ENCODE measurements at places on chromosomes 3 and 15. TPM values are rescaled to one million over a fixed set of nuclear protein-coding genes. Genes with fewer than 3 reads are reported as not detected.
A peak's percentile ranks its signal among the peaks of the same experiment; 100 is the strongest.

- no peak for DNase-seq
Observed at GRCh38 chr3:44077267-44077666, 164.4 kb upstream of the TOPAZ1 start.

- DNase-seq = no peak
Observed at GRCh38 chr3:88462230-88462629, 312.5 kb downstream of the C3orf38 start.

GRCh38 chr3:171620825-171621434, 160.7 kb upstream of the TNIK start:
- DNase-seq = no peak

- peak; percentile 53 for DNase-seq
Observed at GRCh38 chr3:31288641-31289100, 244.1 kb upstream of the STT3B start.

GRCh38 chr15:98668566-98669308, 20.4 kb downstream of the IGF1R start:
- DNase-seq = peak; percentile 57

DNA sequence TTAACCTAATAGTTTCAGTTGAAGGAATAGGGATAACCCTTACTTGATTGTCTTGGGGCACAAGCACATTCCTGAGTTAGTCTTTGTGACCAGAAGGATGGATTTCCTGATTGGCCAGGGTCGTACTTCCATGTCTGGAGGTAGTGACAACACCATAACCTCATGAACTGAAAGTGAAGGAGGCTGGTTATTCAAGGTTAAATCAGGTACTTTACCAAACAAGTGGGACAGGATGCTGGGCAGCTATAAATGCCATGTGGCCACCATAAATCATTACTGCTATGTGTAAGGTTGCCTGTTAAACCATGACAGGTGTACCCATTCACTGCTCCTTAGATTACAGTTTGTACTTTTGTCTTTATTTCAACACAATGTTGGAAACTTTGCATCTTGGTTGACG, 128.3 kb upstream of the SAMMSON start:
- no peak for DNase-seq

DNA sequence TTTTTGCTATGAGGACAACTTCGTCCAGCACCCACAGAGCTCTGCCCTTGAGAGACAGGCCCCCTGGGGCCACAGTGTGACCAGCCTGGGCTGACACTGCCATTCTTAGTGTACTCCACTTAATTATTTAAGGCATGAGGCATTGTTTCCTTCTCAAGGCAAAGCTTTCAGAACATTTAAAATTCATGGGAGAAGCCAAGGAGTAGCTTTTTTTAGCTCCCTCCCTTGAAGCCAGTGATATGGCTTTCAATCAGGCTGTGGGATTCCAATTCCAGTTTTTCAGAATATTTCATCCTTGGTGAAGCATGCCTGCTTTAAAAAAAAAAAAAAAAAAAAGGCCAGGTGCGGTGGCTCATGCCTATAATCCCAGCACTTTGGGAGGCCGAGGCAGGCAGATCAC, 21.3 kb downstream of the HOMER2 start:
- no peak for DNase-seq

DNA sequence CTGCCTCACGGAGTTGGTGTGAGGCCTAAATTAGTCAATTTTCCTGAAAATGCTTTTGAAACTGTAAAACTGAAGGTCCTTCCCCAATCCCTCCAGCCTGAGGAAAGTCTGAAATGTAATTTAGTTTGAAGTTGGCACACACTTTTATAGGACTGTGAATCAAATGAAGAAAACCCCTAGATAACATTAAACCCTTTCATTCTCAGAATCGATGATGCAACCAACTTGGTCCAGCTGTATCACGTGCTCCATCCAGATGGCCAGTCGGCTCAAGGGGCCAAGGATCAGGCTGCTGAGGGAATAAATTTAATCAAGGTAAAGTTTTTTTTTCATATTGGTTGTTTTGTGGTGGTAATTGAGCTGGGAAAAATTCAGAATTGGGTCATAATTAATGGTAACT, 11.7 kb downstream of the MRPS22 start:
- DNase-seq = no peak

GRCh38 chr15:74777769-74778598, 3.9 kb upstream of the CSK start:
- DNase-seq = no peak

- DNase-seq = no peak
Observed at GRCh38 chr3:120795959-120796358, 53.4 kb downstream of the GTF2E1 start.

- no peak for DNase-seq
Observed at GRCh38 chr15:80861731-80862170, 82.6 kb downstream of the CEMIP start.

GRCh38 chr15:29934251-29934650, 112.0 kb upstream of the TJP1 start:
- no peak for DNase-seq

DNA sequence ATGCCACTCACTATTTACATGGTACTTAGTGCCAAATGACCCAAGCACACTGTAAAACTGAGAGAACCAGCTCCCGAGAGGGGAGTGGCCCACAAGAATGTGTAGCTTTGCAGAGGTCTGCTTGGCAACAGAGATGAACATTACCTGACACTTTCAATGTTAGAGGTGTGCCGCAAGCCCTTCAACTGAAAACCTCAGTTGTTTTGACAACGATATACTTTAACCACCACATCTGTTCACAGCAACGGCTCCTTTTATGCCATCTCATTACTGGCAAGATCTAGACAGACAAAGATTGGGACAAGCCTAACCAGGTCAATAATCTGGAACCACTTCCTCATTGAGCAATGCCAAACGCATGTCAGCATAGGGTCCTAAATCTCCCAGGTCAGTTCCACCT, 23.7 kb downstream of the NEK10 start:
- peak; percentile 17 for DNase-seq

DNA sequence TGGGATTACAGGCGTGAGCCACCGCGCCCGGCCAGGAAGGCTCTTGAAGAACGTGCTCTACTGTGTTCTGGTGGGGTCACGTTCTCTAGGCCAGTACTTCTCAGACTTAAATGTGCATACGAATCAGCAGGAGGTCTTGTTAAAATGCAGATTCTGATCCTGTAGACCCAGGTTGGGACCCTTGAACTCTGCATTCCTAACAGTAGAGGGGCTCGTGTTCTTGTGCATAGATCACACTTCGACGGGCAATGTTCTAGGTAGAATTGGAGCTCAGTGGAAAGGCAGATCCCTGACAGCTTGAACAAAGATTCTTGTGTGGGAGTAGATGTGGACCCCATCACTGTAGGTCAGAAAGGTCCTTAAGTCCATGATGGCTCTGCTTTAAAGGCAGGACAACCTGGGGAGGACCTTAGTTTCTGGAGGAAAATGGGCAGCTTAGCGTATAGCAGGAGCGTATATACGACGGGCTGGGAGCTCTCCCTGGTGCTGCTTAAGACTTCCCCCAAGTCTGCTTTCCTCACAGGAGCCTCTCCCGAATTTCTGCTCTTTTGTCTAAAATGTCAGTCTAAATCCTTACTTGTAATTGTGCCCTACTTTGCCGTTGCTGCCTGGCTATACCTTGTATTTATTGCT, 16.9 kb upstream of the FAM81A start:
- DNase-seq = no peak

DNA sequence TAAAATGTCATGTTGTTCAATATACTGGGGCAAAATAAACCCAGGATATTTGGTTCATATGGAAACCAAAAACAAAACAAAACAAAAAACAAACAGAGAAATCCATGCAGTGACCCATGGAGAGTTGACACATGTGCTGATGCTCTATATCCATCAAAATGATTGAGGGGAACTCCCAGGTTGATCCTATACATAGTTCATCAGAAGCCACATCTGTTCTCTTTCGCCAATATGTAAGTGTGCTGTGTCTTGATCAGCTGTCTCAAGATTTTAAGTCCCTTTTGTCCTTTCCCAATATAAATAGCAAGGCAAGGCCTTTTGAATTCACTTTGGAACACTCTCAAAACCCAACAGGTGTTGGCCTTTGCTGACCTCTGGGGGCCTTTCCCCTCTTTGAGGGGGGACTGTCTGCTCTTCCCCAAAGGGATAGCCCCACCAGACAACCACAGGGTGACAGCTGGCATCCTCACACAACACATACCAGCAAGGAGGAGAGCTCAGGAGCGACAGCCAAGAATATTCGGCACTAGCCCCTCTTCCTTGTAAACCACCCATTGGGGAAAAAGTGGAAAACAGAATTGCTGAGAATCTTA, 209.4 kb upstream of the CD96 start:
- no peak for DNase-seq

DNA sequence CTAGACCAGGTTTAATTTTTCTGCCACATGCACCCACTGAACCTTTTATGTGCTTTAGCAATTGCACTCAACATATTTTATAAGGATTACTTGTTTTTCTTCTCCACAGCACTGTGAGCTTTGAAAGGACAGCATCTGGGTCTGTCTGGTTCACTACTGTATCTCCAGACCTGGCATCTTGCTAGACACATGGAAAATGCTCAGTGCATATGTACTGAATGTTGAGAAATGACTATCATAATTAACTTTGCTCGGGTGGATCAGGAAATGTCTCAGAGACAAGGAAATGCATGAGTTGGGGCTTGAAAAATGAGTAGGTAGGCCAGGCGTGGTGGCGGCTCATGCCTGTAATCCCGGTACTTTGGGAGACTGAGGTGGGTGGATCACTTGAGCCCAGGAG, 40.2 kb downstream of the DOCK3 start:
- DNase-seq = no peak

CLDN11 gene
- total RNA-seq = not detected

SCG5 gene
- 4.7 TPM for total RNA-seq

IL12A gene
- total RNA-seq = not detected

SNRPN gene
- 96.1 TPM for total RNA-seq

FBXO40 gene
- total RNA-seq = not detected

UBA3 gene
- 81.5 TPM for total RNA-seq

TAGLN3 gene
- total RNA-seq = 0.51 TPM

GOLGA8Q gene
- total RNA-seq = 1.0 TPM

Measured in activated T-cell treated with anti-CD3 and anti-CD28 coated beads, Interleukin-2, amount 50 U/mL, for 72 hours (primary cell).